BJ (cell line): ENCODE measurements at places on chromosomes 11 and 22.

DNA sequence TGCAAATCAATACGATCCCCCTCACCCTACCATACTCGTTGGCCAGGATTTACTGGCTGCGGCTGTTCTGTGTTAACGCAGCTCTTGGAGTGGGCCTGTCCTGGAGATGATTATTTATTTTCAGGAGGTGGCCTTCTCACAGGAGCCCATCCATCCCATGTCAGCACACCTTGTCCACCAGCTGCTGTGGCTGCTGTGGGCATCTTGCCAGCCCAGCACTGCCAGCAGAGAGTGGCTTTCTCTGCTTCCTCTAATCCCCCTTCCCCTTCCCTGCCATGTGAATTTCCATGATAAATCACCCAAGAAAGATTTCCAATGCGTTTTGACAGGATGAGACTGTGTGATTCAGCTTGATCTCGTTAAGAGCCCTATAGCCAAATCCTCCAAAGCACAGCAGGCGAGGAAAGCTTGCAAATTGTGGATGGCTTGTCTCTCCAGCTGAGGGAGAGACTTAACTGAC lies 309.1 kb upstream of the C11orf87 start:
- no peak for DNase-seq

- peak; percentile 64 for DNase-seq
Measured at GRCh38 chr11:74371269-74372052, 26.8 kb downstream of the PGM2L1 start.

DNA sequence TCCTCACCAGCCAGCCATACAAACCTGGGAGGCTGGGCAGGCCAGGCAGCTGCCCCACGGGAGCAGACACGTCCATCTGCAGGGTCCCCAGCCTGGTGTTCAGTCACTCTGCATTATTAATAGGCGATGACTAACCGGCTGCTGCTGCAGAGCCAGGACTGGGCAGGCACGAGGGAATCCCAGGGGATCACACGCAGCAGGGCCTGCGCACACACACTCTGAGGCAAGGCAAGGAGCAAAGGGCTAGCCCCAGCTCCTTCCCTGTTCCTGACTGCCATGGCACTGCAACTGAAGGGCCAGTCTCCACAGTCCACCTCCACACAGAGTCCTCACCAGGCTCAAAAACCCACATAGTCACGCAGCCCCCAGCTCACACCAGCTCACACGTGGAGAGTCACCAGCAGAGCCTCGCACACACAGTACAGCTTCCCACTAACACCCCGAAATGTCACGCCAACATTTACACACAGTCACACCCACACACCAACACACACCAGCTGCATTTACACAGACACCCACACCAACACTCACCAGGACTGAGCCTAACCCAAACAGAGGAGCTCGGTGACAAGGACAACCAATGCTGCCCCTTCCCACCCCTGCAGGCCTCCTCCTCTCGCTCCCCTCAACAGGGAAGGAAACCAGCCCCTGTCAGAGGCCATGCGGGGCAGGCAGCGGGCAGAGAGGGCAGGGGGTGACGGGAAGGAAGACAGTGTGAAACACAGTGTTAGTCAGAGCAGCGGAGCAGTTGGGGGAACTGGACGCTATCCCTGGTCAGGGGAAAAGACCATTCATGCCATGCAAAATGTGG lies 47.3 kb downstream of the NRXN2 start:
- DNase-seq = no peak

GRCh38 chr11:104465321-104465720 lies 301.4 kb upstream of the PDGFD start:
- DNase-seq = no peak

GRCh38 chr11:7924536-7924935 lies 6.5 kb downstream of the OR10A6 start:
- no peak for DNase-seq

DNA sequence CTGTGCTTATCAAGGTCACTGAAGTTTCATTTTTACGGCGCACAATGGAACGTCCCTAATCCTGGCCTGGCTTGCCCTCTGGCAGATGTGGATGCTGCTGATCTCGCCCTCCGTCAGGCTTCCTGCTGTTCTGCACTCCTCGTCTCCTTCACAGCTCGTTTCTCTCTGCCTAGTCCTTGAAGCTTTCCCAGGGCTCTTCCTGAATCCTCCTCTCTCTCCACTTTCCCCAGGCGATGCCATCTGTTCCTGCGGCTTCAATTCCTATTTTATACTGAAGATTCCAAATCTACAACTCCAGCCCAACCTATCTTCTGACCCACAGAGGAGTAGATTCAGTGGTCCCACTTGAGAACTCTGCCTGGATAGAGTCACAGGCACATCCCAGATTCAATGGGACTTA lies 14.2 kb downstream of the SLC22A8 start:
- no peak for DNase-seq

DNA sequence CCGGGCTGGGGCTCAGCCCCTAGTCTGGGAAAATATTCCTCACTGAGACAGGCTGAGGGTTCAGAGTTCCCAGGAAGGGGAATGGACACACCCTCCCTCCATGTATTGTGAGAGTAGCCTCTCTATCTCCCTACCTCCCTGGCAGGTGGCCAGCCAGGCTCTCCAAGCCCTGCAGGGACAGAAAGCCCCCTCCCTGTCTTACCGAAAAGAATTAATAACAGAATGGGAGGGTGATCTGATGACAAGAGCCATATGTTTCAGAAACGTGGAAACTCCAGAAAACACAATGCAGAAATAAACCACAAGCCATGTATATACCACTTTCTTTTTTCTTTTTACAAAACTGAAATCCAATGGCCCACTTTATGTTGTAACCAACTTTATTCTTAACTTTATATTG lies 140.0 kb downstream of the CHST1 start:
- DNase-seq = no peak

GRCh38 chr11:124194293-124195188 lies 11.4 kb downstream of the OR10D3 start:
- no peak for DNase-seq

- no peak for DNase-seq
Measured at GRCh38 chr22:23570681-23571080, 9.4 kb downstream of the IGLL1 start.
